ENCODE measurements at places on chromosomes 7 and 10.

DNA sequence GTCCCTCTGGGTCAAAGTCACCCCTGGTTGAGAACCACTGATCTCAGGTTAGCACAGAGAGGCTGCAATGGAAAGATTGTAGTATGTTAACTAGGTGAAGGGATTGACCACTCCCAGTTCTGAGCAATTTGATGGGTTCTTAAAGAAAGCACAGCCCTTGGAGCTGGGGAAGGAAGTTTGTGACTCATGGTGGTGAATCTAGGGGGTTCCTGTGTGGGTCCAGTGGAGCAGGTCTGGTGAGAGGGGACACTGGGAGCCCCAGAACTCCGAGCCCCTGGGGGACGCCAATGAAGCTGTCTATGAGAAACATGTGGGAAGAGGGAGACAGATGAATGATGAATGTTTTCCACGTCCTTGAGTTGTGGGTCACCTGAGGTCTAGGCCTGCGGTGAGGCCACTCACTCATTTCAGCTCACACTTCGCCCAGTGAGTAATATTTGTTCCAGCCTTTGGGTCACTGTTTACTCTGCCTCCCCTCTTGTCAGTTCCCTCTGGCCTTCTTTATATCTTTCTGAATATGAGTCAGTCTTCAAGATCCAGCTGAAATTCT, 341.9 kb downstream of the LRMDA start:
- no peak for DNase-seq

DNA sequence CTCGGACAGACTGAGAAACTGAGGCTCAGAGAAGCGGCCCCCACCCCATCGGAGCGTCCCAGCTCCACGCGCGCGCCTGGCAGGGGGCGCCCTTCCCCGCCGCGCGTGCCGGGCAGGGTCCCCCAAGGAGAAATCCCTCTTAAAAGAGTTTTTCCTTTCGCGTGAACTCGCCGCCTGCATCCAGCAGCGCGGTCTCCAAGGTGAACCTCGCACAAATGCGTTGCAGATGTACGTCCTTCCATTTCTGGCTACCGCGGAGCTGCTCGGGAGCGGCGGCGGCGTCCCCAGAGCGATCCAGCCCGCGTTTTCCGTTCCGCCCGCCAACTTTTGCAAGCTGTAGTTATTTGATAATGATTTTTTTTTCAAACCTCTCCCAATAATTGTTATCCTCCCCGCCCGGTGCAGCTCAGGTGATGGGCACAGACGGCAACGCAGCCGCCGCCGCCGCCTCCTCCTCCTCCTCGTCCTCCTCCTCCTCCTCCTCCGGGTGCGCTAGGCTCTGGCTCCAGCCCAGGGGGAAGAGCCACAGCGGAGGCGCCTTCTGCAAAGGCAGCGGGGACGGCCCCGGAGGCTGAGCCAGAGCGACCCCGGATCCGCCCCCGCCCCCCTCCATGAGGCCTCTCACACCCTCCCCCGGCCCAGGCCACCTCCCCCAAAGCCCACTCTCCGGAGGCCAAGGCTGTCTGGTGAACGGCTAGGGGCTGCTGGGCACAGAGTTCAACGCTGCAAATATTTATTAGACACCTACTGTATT, 74.0 kb upstream of the CUX1 start:
- DNase-seq = peak; percentile 11

DNA sequence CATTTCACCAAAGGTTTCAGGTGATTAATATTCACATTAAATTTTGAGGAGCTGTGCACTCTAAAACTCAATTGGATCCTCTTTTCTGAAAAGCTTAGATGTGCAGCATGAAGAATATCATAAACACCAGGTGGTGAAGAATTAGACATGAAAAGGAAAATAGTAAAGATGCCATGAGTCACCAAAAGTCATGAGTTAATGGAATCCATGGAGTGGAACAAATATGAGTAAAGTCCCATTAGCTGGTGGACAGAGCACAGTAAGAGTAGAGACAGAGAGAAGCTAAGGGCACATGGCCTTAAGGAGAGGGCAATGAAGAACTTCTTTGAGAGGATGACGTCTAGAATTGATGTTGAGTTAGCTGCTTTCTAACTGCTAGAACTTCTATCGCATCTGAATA, 271.6 kb downstream of the CSTF2T start:
- no peak for DNase-seq

DNA sequence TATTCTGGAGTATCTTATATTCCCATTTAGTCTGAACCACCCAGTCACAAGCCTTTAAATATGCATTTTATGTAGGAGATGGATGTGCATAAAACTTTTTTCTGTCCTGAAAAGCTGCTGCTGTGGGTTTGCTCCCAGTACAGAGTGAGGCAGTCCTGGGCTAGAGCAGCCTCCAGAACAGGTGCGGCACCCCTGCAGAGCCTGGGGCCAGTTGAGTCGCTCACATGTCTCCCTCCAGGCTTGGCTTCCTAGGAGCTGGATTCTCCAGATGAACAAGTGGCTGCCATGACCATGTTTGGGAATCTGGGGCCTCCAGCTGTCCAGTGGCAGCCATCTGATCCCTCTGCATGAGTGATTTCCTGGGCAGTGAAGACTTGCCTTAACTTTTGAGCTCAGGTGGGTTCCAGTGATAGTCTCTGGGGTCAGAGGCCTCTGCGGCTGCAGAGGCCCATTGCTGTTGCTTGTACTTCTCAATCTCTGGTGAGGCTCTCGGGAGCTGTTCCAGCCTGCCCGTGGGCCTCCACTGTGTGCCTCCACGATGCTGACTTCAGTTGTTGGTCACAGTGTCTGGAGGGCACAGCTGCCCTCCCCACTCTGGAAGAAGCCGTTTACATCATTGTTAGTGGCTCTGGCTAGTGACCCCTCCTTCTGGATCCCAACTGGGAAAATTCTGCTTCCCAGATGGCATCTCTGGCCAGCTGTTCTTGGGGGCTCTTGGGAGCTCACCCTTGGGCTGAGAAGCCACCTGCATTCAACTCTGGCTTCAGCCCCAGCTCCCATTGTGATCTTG, 120.4 kb downstream of the EMX2 start:
- no peak for DNase-seq

- DNase-seq = no peak
These were observed 69.8 kb upstream of the PLXNA4 start for GRCh38 chr7:132646052-132646451.

GRCh38 chr7:111090846-111091245, at the start of gene LRRN3:
LRRN3 (plus strand) TSS chr7:111091127; CDS start chr7:111122773, 31,646 bp downstream.
- peak; percentile 16 for DNase-seq

GRCh38 chr10:46233181-46233580, 53.6 kb upstream of the ANTXRL start:
- DNase-seq = no peak

DNA sequence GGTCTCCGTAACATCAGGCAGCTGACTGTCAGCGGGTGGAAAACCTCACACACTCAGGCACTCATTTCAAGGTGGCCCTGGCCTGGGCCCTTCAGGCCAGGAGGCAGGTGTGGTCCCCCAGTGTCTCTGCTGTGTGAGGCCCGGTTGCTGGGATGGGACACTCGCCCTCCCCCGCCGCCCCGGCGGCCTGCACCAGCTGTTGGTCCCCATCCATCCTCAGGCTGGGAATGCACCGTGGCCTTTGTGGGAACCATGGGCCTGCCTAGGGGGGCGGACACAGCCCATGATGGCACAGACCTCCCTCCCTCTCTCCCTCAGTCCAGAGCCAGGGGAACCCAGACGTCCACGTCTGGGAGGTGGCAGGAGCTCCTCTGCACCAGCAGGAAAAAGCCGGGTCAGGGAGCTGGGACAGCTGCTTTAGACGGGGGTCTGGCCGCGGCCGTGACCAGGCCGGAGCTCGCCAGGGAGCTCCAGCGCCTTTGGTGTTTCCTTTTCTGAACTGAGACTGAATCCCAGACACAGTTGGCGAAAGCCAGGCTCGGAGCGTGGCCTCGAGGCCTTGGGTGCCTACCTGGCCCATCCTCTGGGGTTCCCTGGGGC, 15.7 kb downstream of the ADGRA1 start:
- no peak for DNase-seq

GRCh38 chr10:78185693-78186055, 152.0 kb downstream of the RPS24 start:
- peak; percentile 70 for DNase-seq

GRCh38 chr7:77548206-77548605, 11.1 kb downstream of the PTPN12 start:
- DNase-seq = no peak

GRCh38 chr7:129644634-129645230, 33.2 kb downstream of the NRF1 start:
- DNase-seq = no peak

- peak; percentile 41 for DNase-seq
These were observed 128.5 kb downstream of the MAD1L1 start for GRCh38 chr7:2104107-2104710.

GRCh38 chr10:103668351-103669242, 175.1 kb downstream of the NEURL1 start:
- DNase-seq = no peak

- no peak for DNase-seq
These were observed 261.4 kb downstream of the ADARB2 start for GRCh38 chr10:1475771-1476454.

- DNase-seq = no peak
These were observed 21.2 kb downstream of the PSAP start for GRCh38 chr10:71829896-71830295.

GRCh38 chr10:14172336-14172950, 158.3 kb downstream of the FRMD4A start:
- no peak for DNase-seq

DNA sequence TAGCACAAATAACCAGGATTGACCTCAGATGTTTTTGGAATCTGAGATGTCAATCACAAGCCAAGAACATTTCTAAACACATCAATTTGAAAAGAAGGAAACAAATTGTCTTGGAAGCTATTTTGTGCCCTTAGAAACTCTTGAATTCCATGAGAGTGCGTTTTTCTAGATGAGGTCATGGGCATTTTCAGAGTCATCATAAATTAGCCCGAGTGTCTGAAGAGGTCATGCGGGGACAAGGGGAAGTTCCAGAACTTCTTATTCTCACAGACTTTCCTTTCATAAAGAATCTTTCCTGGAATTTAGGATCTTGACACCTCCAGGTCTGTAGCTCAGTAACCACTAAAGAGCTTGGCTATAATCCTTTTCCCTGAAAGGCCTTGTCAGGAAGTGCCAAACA, 28.2 kb downstream of the IL2RA start:
- DNase-seq = no peak

GRCh38 chr10:124077208-124077993, 16.0 kb downstream of the CHST15 start:
- no peak for DNase-seq

- DNase-seq = no peak
These were observed 825.7 kb downstream of the TNS3 start for GRCh38 chr7:46756256-46756655.

DNA sequence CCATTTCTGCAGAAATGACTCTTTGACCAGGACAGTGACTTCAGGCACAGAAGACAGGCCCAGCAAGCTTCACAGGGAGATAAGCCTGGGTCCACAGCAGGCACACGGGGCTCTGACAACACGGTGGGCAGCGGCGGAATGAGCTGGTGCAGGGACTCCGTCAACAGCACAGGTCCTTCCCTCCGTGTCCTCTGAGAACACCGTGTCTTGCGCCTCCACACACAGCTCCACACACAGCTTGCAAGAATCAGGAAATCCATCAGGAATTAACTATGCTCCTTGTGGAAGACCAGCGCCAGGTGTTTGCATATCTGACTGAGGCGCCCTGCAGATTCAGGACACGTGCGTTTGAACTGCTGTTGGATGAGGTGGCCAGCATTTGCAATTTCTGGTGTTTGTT, 39.6 kb downstream of the TCERG1L start:
- no peak for DNase-seq

DNA sequence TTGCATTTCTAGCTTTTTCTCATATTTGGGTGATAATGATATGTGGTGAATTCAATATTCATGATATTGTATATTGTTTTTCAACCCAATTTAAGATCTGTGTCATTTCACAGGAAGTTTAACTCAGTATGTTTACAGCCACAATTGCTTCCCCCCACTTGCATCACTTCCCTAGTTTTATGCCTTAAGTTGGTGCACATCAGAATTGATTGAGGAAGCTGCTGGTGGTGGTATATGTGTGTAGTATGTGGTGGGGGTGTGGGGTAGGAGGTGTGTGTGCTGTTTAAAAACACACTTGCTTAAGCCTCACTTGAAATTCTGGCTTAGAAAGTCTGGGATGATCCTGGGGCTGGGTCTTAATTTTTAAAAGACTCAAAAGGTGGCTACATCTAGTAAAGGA, 245.1 kb upstream of the AOAH start:
- no peak for DNase-seq

DNA sequence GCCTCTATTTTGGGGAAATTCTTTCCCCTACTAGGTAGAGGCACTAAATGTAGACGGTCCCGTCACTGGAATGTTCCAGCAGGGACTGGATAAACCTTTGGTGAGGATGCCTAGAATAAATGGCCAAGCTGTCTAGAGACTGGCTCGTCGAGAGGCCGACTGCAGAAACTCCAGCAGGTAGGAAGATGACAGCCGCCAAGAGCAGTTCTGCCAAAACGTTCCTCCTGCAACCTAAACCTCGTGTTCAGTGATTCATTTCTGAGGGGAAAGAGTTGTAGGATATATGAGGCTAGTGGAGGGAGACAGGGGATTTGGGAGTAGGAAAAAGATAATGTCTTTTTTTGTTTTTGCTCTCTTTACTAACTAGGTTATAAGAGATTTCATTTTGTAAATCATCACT, 184.7 kb upstream of the GDF10 start:
- DNase-seq = no peak

GRCh38 chr10:36573246-36573645, 552.2 kb upstream of the ANKRD30A start:
- DNase-seq = no peak

GRCh38 chr10:65805993-65806392, 1119.8 kb upstream of the LRRTM3 start:
- no peak for DNase-seq

- no peak for DNase-seq
These were observed 643.7 kb downstream of the INHBA start for GRCh38 chr7:41058986-41059741.

GRCh38 chr7:101517304-101517703, 111.8 kb downstream of the MYL10 start:
- DNase-seq = no peak

GRCh38 chr7:137354961-137355360, 11.4 kb upstream of the PTN start:
- no peak for DNase-seq

DNA sequence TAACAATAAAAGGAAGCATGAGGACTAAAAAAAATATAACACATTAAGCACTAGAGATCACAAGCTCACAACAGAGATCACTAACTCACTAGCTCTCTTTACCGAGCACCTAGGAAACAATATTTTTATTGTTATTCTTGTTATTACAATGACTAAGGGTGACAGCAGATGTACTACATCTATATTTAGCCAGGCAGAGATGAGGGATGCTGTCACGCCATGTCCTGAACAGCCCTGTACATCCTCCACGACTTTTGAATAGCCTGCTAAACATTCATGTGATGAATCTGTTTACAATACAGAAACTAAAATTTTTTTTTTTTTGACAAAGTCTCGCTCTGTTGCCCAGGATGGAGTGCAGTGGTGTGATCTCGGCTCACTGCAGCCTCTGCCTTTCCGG, 22.7 kb downstream of the FAM133B start:
- DNase-seq = no peak

DNA sequence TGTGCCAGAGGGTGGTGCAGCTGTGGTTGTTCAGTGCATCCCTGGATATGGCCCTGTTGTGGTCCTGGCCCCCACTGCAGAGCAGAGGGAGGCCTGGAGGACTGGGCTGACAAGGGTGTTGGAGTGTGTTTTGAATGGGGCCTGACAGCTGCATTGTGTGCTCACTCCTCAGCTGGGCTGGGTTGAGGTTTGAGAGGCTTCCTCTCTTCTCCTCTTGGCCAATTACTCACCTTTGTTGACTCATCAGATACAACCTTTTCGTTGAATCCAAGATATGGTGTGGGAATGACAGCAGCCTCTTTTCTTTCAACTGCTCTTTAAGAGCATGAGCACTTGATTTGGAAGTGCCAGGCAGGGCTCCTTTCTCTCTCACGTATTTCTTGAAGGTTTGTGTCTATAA, 228.5 kb upstream of the COBL start:
- no peak for DNase-seq
